ENCODE measurements at places on chromosomes 12 and 14. TPM values are rescaled to one million over a fixed set of nuclear protein-coding genes. Genes with fewer than 3 reads are reported as not detected.

Gene SNRPF
- total RNA-seq, result 53.4 TPM

Gene STAT2
- 53.1 TPM for total RNA-seq

Gene ZNF891
- 1.9 TPM for total RNA-seq

Gene SLCO1B1
- not detected for total RNA-seq

Gene AQP2
- total RNA-seq, result not detected

Gene PDZRN4
- total RNA-seq, result not detected

Gene NYNRIN
- 0.06 TPM for total RNA-seq

Gene CCDC38
- total RNA-seq, result 0.25 TPM

Gene CAPS2
- 2.4 TPM for total RNA-seq

Gene SLC38A4
- total RNA-seq, result not detected

Gene TMTC1
- not detected for total RNA-seq

Gene SYCP3
- total RNA-seq, result 0.91 TPM

Gene PLEKHG7
- not detected for total RNA-seq

Gene GPN3
- total RNA-seq, result 69.0 TPM

Gene PTGDR
- total RNA-seq, result 0.34 TPM

Gene TPH2
- not detected for total RNA-seq

Gene CKAP4
- total RNA-seq, result 14.2 TPM

Gene SLC25A47
- total RNA-seq, result not detected

Gene WNT1
- total RNA-seq, result not detected

Gene ASPG
- not detected for total RNA-seq

Gene TSPAN19
- not detected for total RNA-seq

Gene PRPF39
- 46.8 TPM for total RNA-seq

Gene RPGRIP1
- total RNA-seq, result not detected

Gene KRT71
- total RNA-seq, result not detected

Gene CBLN3
- total RNA-seq, result 8.9 TPM

Gene FSCB
- not detected for total RNA-seq

Gene FBLN5
- total RNA-seq, result 0.51 TPM

Gene TECPR2
- total RNA-seq, result 8.4 TPM

Gene MGST1
- total RNA-seq, result not detected

Gene DENND5B
- total RNA-seq, result not detected

Gene THAP2
- total RNA-seq, result 7.1 TPM

Gene GSKIP
- 23.5 TPM for total RNA-seq

Gene BDKRB2
- not detected for total RNA-seq

Gene ADAMTS20
- total RNA-seq, result not detected

Gene FGF23
- total RNA-seq, result not detected

Gene NIN
- 73.6 TPM for total RNA-seq

Gene OTX2
- not detected for total RNA-seq

Gene KITLG
- 0.17 TPM for total RNA-seq

Measured in activated CD8-positive, alpha-beta memory T cell treated with anti-CD3 and anti-CD28 coated beads for 36 hours (primary cell).